NCI-H2171 (cell line): ENCODE measurements at places on chromosomes 3 and 15.

DNA sequence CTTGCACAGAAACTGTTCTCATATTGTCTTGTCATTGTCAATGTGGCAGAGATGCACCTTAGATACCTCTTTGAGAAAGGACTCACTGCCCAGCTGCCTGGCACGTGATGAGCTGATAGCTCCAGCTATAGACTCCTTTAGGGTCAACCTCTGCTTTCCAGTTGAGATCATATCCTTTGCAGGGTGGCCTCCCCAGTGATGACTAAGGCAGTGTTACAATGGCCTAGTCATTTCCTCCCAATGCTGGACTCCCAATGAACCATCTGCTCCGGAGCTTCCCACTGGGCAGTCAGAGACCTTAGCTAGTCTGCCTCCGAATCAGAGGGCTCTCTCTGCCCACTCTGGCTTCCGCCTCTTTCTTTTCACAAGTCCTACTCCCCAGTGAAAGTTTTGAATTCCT is 79.5 kb downstream of the CHRD start:
- DNase-seq, result no peak

DNA sequence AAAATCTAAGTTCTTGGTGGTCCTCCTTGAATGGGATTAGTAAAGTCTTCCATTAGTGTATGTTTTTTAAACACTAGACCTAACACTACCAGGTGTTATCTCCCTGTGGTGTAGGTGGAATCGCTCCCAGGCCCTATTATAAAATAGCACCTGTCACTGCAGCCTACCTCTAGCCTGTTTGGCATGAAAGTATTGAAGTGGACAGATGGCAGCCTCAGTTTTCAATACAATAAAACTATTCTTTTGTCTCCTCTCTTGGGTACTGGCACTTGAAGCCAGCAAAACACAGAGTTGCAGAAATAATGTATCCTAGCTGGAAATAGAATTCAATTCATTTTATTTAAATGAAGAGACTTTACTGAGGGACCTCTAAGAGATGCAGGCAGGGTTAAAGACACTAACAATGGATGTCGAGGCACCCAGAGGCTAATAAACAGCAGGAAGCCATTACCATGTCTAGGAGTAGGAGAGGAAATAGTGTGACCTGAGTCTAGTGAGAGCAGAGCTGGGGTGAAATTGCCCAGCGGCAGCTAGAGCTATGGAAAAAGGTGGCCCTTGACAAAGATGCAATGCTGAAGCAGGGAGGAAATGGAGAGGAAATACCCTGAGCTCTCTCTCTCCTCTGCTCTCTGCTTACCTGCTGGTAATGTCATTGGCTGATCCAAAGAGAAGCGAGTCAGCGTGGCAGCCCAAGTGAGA is 49.1 kb upstream of the TMEM158 start:
- peak; percentile 16 for DNase-seq

- no peak for DNase-seq
These were observed 89.5 kb upstream of the MANF start for GRCh38 chr3:51295625-51296024.

GRCh38 chr3:113659101-113659541 is 37.3 kb downstream of the USF3 start:
- DNase-seq, result peak; percentile 74

GRCh38 chr15:70627734-70628548 is 135.4 kb downstream of the UACA start:
- no peak for DNase-seq

DNA sequence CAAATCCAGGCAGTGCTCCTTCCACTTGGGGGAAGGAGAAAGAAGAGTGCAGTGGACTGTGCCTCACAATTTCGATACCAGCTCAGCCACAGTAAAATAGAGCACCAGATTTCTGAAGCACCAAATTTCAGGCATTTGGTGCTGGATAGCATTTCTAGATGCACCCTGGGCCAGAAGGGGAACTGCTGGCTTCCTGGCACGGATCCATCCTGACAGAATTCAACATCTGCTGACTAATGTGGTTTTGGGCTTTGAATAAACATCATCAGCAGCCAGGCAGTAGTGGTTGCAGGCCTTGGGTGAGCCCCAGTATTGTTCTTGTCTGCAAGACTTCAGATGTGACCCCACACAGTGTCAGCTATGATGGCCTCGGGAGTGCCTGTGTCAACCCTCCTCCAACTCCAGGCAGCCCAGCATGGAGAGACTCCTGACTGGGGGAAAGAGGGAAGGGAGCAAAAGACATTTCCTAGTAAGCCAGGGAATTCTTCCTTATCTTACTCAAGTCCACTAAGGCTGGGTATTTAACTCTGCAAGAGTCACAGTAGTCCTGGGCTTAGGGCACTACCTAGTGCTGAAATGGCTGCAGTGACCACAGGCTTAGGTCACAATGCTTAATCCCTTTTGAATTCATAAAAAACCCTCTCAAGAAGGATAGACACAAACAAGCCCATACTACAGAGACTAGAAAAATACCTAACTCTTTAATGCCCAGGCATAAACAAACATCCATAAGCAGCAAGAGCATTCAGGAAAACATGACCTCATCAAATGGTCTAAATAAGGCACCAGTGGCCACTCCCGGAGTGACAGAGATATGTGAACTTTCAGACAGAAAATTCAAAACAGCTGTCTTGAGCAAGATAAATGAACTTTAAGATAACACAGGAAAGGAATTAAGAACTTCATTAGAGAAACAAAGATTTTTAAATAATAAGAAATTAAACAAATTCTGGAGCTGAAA is 74.7 kb downstream of the SPATA16 start:
- DNase-seq, result peak; percentile 84

GRCh38 chr3:25957026-25957425 is 167.1 kb downstream of the OXSM start:
- DNase-seq, result no peak

GRCh38 chr3:143751643-143752178 is 96.6 kb downstream of the SLC9A9 start:
- DNase-seq, result no peak

DNA sequence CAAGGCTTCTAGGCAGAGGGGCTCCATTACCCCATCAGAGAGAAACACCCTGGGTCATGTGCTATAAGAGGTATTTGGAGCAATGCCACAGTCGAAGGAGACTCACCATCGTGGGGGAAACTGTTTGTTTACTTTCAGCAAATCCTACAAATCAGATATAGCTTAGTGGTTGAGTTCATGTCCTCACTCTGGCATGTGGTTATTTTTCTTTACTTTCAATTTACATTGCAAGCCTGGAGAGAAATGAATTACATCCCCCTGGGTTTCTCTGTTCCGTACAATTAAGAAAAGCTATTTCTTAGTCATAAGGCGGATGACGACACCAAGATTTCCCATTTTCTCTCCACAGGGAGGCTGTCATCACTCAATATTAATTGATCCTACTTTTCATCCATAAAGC is 36.9 kb downstream of the RFTN1 start:
- DNase-seq, result no peak

GRCh38 chr3:141116721-141117120 is 65.6 kb downstream of the SPSB4 start:
- DNase-seq, result no peak

GRCh38 chr3:194368918-194369317 is 625 bp downstream of the LRRC15 start:
- no peak for DNase-seq

GRCh38 chr15:55499151-55499550 is 8.9 kb downstream of the DNAAF4 start:
- DNase-seq, result no peak
